Glomerular endothelial cell (primary cell): ENCODE measurements at places on chromosomes 12 and 14. TPM values are rescaled to one million over a fixed set of nuclear protein-coding genes. Genes with fewer than 3 reads are reported as not detected.

ZBTB42 gene
- total RNA-seq = 3.1 and 8.2 TPM in 2 replicates

GRIP1 gene
- 0.39 and 0.88 TPM in 2 replicates for total RNA-seq

SLCO1C1 gene
- total RNA-seq = not detected in 2 replicates

ADGRD1 gene
- total RNA-seq = not detected in 2 replicates

GPR162 gene
- total RNA-seq = 2.0 and 3.7 TPM in 2 replicates

GARIN6 gene
- total RNA-seq = not detected in 2 replicates

DNA sequence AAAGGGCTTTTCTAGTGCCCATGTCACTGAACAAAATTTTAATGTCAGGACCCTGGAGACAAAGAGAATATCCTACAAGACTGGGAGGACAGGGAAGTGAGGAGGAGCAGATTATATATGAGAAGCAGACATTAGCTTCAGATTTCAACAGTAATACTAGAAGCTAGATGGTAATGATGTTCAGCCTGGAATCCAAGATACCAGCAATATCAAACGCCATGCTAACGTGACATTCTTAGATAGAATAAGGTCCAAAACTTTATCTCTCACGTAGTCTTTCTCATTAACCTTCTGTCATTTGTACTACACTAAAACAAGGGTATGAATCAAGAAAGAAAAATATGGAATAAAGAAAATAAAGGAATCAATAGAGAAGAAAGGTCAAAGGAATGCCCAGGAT lies 18.7 kb downstream of the SOS2 start:
- DNase-seq = no peak

DNA sequence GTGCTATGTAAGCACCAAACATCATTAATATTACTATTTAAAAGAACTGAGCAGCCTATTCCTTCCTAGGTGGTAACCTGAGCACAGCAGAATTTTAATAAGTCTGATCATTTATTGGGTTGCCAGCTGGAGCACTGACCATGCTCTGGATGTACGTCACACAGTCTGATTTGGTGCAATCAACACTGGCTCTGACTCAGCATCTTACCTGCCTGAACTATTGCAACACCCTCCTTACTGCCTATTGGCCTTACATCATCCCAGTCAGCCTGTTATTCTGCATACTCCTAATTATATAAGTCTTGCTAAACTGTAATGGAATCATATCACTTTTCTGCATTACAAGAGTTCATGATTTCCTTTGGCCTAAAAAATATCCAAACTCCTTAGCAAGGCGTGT lies 149.7 kb downstream of the PTPRO start:
- DNase-seq = no peak

DNA sequence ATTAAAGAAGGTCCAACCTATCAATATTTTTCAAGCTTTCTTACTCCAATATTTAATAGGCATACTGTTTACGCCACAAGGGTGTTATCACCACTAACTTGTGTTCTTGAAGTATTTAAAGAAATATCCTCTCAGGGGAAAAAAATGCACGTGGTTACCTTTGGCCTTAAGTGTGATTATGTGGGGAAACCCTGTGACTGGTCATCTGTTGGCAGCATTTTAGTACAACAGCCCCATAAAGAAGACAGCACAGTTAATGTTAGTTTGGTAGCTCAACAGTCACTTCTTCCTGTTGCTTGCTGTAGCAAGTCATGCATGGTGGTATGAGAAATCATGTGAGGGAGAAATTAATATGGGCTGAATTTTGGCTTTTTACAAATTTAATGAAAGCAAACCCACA lies 1021.5 kb upstream of the TMEM132C start:
- no peak for DNase-seq
